Erythroblast (primary cell): ENCODE measurements at places on chromosomes 5 and 9.

- DNase-seq = no peak
Measured at GRCh38 chr9:109355564-109356297, 34.9 kb upstream of the EPB41L4B start.

GRCh38 chr5:20041326-20042274, 53.6 kb upstream of the CDH18 start:
- no peak for DNase-seq

DNA sequence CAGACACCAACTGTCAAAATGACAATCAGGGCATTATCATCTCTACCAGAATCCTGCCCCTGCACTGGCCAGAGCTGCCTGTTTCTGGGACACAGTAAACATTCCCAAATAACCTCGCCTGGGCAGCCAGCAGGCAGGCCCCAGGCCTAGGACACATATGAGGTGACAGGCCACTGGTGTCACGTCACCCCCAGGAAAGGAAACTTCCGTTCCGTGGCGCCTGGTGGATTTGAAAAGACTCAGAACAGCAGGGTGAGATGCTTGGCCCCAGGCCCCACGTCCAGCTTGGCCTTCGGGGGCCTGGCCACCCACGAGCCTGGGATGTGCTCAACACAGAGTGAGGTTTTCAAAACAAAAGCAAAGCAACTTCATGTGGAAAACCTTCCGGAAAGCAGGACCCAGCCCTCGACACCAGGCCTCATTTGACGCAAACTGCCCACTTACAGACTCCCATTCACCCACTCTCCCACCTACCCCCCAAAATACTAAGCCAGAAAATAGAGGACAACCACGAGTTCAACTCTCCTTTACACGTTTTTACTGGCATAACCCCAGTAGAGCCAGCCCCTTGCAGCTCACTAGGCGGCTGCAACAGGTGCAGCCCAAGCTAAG, 1.2 kb downstream of the SEMA4D start:
- DNase-seq = peak; percentile 19

DNA sequence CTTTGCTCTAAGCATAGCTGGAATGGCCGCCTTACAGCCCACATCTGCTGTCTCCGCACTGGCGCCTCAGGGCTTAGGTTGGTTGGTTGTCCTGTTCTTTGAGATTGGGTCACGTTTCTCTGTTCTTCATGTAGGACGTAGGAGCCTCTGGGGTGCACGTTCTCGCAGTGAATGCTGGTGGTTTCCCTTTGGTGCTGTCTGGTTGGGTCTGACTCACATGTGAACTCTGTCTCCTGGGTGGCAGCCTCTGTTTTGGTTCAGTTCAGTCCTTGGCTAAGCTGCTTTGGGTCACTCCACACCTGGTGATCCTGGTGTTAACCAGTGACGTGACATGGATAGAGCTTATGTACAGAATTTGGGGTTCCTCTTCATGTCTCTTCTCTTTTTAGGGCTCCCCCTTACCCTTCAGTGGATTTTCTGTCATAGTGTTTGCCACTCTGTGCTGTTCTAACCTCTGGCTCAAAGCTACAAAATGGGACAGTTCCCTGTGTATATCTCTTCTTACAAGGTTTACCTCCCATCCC, 12.6 kb upstream of the LPCAT1 start:
- no peak for DNase-seq

GRCh38 chr5:153613144-153613543, 122.7 kb downstream of the GRIA1 start:
- no peak for DNase-seq

GRCh38 chr5:179768326-179769085, 25.3 kb upstream of the LTC4S start:
- DNase-seq = no peak

DNA sequence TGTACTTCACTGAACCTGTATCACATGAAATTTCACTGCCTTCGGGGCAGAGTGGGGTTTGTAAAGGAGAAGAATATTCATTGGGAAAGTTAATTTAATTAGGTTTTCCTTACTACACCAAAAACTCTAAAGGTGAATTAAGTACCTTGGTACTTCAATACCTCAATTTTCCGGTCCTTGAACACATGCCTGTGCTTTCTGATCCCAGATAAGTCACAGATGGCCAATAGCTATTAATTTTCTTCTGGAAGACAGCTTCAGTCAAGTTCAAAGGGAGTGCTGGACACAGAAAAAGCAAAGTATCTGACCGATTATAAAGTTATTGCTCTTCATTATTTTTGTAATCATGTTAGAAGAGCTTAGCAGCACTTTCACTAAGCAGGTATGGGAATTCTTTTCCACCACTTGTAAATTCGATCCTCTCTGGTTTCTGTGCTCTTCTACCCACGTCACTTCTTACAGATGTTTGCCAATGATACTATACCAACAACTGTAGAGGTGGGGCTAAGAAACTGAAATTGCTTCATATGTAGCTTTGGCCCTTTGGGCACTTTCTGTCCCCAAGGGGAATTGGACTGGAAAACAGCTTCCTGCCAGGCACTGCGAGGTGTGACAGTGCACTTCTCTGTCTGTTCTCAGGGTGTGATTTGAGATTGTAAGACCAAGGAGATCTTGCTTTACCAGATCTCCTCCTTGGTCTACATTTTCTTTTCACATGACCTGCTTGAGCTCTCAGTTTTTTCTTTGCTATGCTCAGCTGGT, 164.0 kb downstream of the CCDC192 start:
- no peak for DNase-seq

DNA sequence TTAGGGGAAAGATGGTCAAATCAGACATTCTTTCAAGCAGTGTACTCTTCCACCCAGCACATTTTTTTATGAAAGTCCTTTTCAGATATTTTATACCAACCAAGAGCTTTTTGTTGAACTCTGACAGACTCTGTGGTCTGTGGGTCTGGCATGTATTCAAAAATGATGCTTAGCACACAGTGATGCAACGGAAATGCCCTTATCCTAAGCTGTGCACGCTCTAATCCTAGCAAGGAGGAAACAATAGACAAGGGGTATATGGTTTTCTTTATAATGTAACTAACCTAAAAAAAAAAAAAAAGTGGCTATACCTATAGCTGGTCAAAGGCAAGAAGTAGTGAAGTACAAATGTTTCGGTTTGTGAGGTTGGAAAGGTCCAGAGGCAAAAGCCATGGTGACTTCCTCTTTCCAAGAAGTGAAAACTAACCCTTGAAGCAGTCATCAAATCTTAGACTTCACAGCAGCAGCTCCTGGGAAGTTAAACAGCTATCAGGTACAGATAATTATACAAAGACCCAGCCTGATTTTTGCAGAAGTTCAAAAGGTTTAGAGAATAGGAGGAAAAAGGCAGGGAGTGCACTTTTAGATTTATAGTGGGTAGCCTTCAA, 82.5 kb downstream of the SEMA6A start:
- DNase-seq = peak; percentile 39

GRCh38 chr5:26802944-26803343, 235.4 kb downstream of the CDH9 start:
- no peak for DNase-seq

DNA sequence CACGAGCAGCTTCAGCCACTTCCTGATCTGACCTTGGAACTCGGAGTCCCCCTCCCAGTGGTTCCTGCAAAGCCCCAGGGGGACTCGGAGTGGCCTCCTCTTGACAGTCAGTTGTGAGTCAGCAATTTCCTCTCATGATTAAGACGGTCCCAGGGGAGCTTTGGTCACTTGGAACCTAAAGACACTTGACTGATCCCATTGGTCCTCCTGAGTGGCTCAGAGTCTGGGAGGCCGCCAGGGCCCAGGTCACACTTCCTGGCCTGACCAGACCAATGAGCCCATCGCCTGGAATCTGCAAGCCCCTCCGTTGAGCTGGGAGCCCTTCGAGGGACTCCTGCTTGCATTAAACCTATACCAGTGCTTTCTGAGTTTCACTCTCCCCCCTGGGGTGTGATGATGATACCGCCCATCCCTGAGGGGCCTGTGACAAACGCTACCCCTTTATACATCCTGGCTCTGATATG, 29.1 kb downstream of the TSPAN17 start:
- DNase-seq = peak; percentile 12

- DNase-seq = no peak
Measured at GRCh38 chr9:100869326-100869725, 159.2 kb upstream of the PLPPR1 start.

- peak; percentile 13 for DNase-seq
Measured at GRCh38 chr5:173923218-173924095, 35.3 kb downstream of the CPEB4 start.

GRCh38 chr5:4511996-4512656, 628.0 kb upstream of the ADAMTS16 start:
- no peak for DNase-seq

DNA sequence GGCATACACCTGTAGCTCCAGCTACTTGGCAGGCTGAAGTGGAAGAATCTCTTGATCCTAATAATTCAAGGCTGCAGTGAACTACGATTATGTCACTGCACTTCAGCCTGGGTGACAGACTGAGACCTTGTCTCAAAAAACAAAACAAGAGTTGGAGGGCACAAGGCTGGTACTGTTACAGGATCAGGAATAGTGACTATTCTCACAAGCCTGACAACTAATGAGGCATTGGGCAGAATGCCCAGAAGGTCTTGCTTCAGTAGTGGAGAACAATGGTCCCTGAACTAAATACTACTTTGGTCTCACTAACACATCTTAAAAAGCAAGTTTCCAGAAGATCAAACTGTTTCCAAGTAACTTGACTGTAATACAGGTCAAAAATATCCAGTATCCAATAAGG, 182.9 kb upstream of the RFX3 start:
- DNase-seq = no peak

GRCh38 chr5:112382886-112383285, 36.2 kb downstream of the EPB41L4A start:
- DNase-seq = no peak

DNA sequence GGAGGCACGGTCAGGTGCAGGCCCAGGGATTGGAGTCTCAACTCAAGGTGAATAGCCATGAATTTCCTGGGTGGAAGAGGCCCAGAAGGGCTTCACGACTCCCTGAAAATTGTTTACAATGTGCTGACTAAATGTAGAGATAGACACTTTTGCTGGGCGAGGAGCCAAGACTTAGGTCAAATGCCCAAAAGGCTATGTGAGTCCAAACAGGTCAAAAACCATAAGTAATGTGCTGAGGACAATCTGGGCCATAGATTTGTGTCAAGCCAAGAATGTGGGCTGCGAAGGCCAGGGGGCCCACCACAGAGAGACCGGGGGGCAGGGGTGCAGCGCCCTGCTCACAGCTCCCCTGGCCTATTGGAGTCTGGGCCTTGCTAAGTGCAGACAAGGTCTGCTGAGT, 197.8 kb downstream of the HSPA4 start:
- peak; percentile 9 for DNase-seq

DNA sequence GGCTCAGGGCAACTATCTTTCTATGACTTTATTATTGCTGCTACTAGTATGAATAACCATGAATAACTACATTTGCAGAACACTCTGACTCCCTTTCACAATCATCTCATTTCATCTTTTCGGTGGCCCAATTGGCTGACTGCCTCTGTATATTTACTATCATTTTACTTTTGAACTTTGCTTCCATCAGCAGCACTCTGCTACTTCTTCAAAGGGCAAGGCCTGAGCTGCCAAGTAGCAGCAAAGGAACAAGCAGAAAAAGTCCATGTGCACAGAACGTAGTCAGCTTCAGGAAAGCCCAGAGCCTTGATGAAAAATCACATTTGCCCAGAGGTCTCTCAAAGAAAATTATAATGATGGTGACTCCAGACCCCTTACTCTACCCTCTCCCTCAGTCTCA, 214.5 kb upstream of the PUM3 start:
- no peak for DNase-seq

DNA sequence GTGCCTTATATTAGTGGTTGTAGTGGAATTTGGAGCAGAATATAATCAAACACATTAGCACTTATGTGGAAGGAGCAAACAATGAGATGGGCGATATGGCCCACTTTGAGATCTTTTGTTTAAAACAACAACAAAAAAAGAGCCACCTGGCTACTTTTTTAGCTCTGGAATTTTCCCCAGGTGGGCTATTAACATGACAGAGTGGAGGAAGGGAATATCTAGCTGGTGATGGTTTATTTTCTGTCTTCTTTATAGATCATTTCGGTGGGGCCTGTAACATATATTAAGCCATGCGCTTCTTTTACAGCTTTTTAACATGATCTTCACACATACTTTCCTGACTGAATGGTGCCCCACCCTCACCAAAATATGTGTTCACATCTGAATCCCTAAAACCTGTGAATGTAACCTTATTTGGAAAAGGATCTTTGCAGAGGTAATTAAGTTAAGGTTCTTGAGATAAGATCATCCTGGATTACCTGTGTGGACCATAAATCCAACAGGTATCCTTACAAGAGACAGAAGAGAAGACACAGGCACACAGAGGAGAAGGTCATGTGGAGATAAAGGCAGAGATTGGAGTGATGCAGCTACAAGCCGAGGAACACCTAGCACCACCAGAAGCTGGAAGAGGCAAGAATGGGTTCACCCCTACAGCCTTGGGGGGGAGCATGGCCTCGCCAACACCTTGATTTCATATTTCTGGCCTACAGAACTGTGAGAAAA, 16.6 kb upstream of the ENTREP1 start:
- DNase-seq = no peak

DNA sequence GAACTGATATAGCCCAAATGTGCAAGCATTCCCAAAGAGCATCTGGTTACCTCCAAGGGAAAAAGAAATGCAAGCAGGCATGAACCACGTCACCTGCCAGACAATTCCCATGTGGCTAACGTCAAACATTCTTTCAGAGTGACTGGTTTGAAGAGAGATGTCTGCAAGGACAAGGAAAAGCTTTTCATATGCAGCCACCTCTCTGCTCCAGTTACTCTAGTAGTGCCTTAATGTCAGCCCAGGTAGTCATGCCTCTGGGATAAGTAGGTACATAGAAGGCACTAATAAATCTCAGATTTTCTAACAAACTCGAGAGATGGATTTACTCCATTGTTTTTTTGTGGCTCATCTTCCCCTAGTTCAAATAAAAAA, 96.8 kb upstream of the IFNK start:
- no peak for DNase-seq

DNA sequence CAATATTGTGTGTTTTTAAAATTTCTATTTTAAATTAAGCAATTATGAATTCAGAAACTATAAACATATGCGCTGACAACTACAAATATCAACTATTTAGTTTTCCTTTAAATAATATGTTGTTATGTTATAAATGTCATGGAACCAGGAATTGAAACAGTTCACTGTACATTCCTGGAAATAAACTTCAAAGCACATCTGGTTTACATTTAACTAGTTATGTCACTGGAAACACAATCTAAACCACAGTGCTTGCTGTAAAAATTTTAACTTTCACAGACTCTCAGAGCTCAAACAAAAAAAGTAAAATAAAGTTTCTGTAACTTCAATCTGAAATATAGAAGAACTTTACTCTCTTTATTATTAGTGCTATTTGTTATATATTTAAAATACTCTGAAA, 179.2 kb downstream of the FBN2 start:
- no peak for DNase-seq
